ENCODE measurements at places on chromosomes 6 and 20. TPM values are rescaled to one million over a fixed set of nuclear protein-coding genes. Genes with fewer than 3 reads are reported as not detected.

GRCh38 chr6:99993146-99993532, 884 bp downstream of the MCHR2 start:
- H3K4me1 ChIP-seq: no peaks in the 10 kb centered on the region
- DNase-seq: no peak

- no peaks in the 10 kb centered on the region for H3K27me3 ChIP-seq
- H3K4me3 ChIP-seq: no peak overlapping the region
- peaks cover 2% of the 10 kb centered on the region for H3K36me3 ChIP-seq
- no peak overlapping the region for H3K27ac ChIP-seq
These were observed 95.9 kb downstream of the CDKAL1 start for GRCh38 chr6:20630136-20630535.

DNA sequence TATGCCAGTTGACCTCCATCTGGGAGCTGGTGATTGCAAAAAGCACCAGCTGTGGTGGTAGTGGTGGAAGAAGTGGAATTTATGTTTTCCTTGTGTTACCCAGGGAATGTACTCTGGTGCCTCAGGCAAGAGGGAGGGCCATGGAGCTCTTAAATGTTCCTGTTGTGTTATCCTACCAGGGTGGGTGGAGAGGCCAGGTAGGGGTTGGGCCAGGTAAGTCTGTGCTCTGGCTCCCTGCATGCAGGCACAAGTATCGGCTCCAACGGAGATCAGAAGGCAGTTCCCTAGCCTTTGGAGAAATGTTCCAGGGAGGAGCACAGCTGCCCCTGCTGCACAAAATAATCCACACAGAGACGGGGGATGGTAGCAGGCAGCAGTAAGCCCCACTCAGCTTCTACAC, 419.3 kb upstream of the EYS start:
- no peaks in the 10 kb centered on the region for H3K27me3 ChIP-seq
- H3K4me1 ChIP-seq: no peaks in the 10 kb centered on the region
- H3K4me3 ChIP-seq: no peak overlapping the region
- DNase-seq: no peak
- no peaks in the 10 kb centered on the region for H3K36me3 ChIP-seq

DNA sequence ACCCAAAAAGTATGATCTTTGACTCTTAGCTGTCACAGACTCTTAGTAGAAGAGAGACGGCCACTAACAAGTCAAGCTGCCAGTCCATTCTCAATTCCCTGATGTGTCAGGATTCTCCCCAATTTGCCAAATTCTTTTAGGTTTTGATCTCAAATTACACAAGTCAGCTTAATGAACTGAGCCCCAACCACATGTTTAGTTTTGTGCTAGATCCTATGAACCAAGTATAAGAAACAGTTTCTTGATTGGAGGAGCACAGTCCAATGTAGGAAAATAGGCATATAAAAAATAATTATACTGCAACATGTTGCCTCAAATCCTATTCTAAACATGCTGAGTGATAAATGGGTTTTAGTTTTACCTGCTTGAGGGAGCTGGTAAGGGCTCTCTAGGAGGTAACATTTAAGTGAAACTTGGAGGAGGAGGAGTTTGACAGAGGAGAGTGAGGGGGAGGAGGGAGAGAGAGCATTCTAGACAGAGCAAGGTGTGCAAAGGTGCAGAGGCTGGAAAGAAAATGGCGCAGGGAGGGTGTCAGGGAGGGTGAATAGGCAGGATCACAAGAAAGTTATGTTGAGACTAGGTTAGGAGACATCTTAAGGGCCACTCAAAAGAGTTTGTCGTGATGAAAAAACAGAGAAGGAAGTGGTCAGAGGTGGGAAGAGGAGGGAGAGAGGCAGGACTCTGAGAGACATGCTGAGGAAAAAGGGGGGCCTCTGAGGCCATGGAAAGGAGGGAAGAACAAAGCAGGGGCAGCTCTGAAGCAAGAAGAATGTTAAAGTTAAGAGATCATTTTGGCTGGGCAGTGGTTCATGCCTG, 22.8 kb upstream of the FAM83C start:
- peaks cover 6% of the 10 kb centered on the region for H3K4me1 ChIP-seq
- peaks cover 5% of the 10 kb centered on the region for H3K36me3 ChIP-seq
- H3K27ac ChIP-seq: no peak overlapping the region
- no peak overlapping the region for H3K4me3 ChIP-seq
- no peaks in the 10 kb centered on the region for H3K27me3 ChIP-seq

DNA sequence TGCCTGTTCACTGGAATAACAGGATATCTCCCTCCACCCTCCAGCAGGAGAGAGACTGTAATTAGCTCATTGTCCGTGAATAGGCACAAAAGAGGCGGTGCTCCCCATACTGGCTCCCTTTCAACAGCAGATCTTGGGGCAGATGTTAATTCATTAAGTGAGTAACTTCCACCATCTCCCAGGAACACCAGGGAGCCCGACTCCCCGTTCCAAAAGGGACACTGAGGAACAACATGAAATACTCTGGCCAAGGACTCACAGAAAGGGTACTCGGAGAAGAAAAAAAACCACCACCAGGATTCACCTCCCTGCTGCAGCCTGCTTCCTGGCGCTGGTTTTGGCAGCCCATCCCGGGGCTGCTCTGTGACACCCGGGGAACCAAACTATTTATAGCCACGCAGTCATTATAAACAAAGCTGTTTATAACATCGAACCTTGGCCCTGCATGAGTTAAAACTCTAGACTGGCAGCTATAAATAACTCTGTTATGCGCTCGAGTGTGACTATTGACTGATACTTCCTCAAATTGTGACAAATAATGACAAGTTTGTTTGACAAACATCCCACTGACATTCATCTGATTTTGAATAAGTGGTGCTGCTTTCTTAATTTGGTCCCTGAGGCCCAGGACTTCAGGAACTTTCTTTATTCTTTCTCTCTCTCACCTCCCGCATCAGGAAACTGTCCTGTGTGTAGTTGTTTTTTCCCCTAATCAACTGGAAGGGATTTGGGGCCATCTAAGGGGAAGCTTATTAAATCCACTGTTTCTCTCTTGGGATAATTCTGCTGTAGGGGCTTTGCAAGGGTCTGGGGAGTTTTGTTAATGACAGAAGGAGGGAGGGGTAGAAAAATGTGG, 521.6 kb downstream of the CD83 start:
- peak overlapping the region; percentile 33 for H3K27ac ChIP-seq
- H3K36me3 ChIP-seq: no peaks in the 10 kb centered on the region
- DNase-seq: no peak
- peaks cover 45% of the 10 kb centered on the region for H3K4me1 ChIP-seq
- no peak overlapping the region for H3K4me3 ChIP-seq

- no peak for DNase-seq
- no peak overlapping the region for H3K27ac ChIP-seq
- H3K36me3 ChIP-seq: peaks cover 3% of the 10 kb centered on the region
- no peaks in the 10 kb centered on the region for H3K4me1 ChIP-seq
These were observed 22.4 kb downstream of the GABBR1 start for GRCh38 chr6:29610540-29610939.

C6orf132 gene
- polyA plus RNA-seq: 4.8 TPM

DNA sequence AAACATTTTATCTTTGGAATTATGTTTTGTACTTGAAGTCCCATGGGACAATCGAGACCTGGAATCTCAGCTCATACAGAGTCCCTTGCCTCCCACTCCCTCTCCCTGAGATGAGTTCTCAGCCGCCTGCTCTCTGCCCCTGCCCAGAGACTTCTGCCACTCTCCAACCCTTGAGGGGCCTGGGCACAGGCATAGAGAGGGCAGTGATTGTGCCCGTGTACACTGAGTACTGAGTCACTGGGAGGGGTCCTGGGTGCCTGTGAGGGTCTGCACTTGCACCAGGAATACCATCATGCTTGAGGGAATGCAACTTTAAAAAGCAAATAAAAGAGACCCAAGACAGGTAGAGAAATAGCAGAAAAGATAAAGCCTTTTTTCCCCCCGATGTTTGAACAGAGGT, 453.8 kb upstream of the HS3ST5 start:
- no peak overlapping the region for H3K4me3 ChIP-seq
- no peaks in the 10 kb centered on the region for H3K36me3 ChIP-seq
- H3K27me3 ChIP-seq: no peaks in the 10 kb centered on the region
- DNase-seq: no peak
- H3K27ac ChIP-seq: no peak overlapping the region

- H3K4me3 ChIP-seq: no peak overlapping the region
- no peaks in the 10 kb centered on the region for H3K27me3 ChIP-seq
- no peak for DNase-seq
- H3K27ac ChIP-seq: no peak overlapping the region
- H3K4me1 ChIP-seq: peaks cover 4% of the 10 kb centered on the region
- peaks cover 34% of the 10 kb centered on the region for H3K36me3 ChIP-seq
These were observed 16.7 kb upstream of the C20orf144 start for GRCh38 chr20:33645396-33645795.

- DNase-seq: no peak
- H3K27ac ChIP-seq: no peak overlapping the region
- H3K4me3 ChIP-seq: no peak overlapping the region
- H3K36me3 ChIP-seq: no peaks in the 10 kb centered on the region
- H3K27me3 ChIP-seq: no peaks in the 10 kb centered on the region
These were observed 250.4 kb downstream of the C6orf118 start for GRCh38 chr6:165059032-165059431.

GPX5 gene
- 0.05 TPM for polyA plus RNA-seq

DNA sequence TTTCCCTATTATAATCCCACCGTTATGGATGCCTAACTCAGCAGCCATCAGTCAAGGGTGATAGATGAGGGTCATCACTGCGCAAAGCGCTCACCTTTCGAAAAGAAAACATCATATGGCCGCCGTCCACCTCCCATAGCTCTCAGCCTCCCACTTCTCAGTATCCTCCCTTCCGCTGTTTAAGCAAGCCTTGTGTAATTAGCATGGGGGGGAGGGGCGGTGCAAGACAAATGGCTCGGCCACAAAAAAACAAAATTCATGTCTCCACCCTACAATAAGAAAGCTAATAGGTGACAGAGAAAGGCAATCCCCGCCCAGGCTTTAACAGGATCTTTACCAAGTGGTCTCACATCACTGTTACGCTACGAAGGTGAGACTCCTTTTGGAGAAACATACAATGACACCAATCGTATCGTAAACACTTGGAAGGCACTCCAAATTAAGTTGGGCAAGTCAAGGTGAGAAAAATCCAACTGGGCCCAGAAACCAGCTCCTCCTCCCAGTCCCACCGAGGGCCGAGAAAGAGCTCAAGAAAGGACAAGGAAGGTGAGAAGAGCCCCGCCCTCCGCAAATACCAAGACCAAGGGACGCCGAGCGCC, 645 bp downstream of the DDX39B start:
- H3K4me3 ChIP-seq: peak overlapping the region; percentile 49
- no peaks in the 10 kb centered on the region for H3K27me3 ChIP-seq

GRCh38 chr6:142478117-142478516, 176.3 kb downstream of the ADGRG6 start:
- no peak for DNase-seq
- H3K27ac ChIP-seq: no peak overlapping the region
- no peaks in the 10 kb centered on the region for H3K27me3 ChIP-seq
- no peak overlapping the region for H3K4me3 ChIP-seq
- no peaks in the 10 kb centered on the region for H3K4me1 ChIP-seq

- peak overlapping the region; percentile 91 for H3K4me3 ChIP-seq
- H3K27ac ChIP-seq: peak overlapping the region; percentile 91
- peaks cover under 1% of the 10 kb centered on the region for H3K27me3 ChIP-seq
- DNase-seq: no peak
These were observed 2.4 kb downstream of the MARCKS start for GRCh38 chr6:113859349-113860180.

OOEP gene
- 0.23 TPM for polyA plus RNA-seq

DNA sequence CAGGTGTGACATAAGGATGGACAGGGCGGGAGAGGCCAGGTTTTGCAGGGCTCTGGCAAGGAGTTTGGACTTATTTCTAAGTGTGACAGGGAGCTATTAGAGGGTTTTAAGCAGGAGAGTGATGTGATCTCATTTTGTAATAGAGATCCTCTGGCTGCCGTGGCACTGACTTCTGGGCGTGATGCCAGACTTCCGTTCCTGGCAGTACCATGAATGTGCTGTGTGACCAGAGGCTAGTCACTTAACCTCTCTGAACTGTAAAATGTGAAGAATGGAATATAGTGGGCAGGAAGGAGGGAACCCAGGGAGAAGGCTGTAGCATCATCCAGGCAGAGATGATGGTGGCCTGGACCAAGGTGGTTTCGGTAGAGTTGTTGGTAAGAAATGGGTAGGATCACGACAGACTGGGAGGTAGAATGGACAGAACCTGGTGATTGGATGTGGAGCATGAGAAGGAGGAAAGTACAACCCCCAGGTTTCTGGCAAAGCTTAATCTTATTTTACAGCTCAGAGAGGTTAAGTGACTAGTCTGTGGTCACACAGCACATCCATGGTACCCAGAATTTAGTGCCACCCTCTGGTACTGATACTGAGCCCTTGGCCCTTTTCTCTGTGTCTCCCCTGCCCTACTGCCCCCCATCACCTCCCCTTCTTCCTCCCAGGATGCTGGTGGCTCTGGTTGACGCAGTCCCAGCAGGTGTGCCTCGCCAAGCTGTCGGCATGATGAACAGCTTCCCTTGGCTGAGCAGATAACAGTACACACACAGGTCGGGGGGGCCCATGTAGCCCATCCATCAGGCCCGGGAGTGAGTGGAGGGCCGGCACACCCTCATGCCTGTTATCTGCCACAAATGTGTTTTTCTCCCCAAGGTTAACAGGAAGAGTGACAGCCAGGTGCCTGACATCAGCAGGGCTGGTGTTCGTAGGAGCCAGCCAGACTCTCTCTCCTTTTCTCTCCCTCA, 52.9 kb upstream of the CTNNBL1 start:
- peaks cover 9% of the 10 kb centered on the region for H3K27me3 ChIP-seq
- no peaks in the 10 kb centered on the region for H3K4me1 ChIP-seq
- H3K27ac ChIP-seq: no peak overlapping the region

DNA sequence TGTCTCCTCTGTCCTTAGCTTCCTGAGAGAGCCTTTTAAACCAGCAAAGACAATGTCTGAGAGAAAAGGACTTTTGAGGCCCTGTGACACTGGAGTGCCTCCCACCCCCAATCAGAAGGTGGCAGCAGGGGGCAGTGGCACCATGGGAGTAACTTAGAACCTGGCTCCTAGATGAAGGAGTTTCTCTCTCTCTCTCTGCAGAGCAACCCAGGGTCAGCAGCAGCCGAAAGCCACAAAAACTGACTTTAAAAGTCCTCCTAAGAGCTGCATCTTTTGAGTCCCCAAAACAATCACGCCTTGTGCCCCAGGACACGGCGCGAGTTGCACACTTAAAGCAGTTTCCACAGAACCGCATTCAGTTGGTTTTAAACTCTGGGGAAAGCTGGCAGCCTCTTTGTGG, 5.3 kb upstream of the TCP11 start:
- no peaks in the 10 kb centered on the region for H3K4me1 ChIP-seq
- no peaks in the 10 kb centered on the region for H3K36me3 ChIP-seq
- H3K4me3 ChIP-seq: no peak overlapping the region
- peaks cover 2% of the 10 kb centered on the region for H3K27me3 ChIP-seq
- H3K27ac ChIP-seq: no peak overlapping the region

All from thymus (tissue), 14 donors.